ENCODE measurements at places on chromosomes 6 and 20.

GRCh38 chr6:159151266-159151855, 17.8 kb upstream of the FNDC1 start:
- no peak for DNase-seq

DNA sequence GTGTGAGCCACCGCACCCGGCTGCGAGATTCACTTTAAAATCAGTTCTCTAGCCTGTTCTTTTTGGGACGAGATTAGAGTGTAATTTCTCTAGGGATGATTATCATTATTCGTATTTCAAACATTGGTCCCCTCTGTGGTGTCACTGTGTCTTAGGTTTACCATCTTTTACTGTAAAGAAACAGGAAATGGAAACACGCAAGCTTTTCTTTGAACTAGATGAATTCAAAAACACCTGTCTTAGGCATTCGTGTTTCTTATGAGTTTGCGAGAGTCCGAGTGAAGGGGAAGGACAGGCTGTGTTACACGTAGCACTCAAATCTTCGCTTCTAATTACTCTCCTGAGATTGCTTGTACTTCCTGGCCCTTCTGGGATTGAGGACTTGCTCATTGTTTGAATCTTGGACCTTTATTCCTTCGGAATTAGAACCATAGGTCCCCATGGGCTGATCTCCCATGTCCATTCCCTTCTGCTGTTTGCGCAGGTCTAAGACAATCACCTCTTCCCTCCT, 61.6 kb downstream of the PHACTR2 start:
- DNase-seq = no peak

GRCh38 chr6:48031711-48032110, 79.3 kb downstream of the PTCHD4 start:
- DNase-seq = no peak

DNA sequence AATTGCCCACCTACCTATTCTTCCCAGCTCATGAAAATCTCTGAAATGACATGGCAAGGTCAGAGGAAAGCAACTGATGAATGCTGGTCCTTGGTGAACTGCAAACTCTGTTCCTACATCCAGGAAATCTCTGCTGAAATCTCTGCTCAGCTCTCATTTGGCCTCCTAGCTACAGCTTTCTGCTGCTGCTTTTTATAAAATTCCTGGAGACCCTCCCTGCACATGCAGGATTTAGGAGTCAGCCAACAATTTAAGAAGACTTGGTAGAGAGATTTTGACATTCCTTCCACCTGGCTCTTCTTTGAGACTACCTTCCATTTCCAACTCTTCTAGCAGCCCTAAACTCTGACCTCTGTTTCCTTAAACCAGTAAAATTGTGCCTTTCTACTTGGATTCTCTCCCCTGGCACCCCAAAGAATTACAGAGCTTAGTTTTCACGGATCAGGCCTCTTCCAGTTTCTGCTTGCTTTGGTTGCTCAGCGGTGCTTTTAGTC, 55.5 kb downstream of the PDE7B start:
- no peak for DNase-seq

DNA sequence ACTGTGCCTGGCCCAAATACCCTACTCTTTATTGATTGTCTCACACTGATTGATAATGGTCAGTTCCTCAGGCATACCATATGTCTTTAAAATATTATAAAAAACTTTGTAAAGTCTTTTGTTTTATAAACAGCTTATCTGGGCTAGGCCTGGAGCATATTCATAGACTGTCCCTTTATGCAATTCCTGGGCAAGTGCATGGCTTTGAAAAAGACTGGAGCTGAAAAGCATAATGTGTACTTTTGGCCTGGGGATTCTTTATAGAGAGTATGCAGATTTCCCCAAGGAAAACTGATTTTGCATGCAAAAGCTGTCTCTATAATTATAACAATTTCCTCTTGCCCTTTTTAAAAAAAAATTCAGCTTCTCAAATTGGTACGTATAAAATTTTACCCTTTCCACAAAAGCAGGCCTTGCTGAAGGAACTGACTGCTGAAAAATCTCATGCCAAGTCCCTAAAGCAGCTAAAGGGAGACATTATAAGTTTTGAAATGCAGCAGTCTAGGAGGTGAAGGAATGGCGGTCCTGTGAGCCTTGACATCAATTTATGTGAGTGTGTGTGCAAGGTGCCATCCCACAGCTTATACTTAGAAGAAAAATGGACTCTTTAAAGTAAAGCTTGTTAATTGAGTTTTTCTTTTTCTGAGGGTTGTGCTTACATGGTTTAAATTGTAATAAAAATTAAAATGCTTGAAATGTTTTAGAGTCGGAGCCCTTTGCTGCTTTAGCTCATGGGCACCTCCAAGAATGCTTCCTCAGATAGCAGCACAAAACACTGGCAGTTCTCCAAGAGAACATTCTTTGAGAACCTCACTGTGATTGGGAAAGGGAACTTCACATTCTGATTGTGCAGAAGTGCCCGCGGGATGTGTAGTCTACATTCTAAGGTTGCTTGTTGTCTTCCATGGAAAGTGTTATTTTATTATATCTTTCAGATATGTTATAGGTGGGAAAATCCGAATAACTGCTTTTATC, 43.9 kb downstream of the PLCB4 start:
- no peak for DNase-seq

DNA sequence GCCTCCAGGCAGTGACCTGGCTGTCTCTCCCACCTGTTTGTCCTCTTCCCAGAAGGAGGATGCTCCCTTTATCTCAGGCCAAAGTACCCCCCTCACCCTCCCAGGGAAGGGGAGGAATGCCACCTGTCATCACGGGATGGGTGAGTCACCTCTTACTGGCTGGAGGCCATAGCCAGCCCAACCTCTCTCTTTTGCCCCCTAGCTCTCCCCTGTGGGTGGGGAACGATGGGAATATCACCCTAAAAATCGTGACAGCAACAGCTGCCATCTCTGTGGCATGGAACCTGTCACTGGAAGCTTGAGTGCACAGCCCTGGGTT, 137.5 kb upstream of the PTPN1 start:
- no peak for DNase-seq

DNA sequence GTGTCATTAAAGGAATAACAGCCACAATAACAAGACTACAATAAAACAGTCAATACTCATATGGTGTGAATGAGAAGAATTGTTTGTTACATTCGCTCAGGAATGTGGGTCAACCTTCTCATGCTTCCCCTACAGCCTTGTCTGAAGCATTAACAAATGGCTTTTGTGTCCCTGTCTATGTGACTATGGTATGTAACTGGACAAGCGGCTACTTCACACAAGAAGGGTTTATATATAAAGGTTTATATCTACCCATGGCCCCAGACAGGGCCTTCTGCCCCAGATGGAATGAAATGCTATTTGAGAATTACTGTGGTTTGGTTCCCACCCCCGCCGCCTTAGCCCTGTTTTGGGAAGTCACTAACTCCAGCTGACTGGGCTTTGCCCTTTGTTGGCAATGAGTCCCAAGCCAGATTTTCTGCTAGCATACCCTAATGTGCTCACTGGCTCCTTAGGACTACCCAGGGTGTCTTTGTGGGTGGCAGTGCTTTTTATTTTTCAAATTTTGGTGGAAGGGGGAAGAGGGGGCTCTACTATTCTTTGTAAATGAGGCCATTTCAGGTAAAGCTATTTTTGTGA, 39.4 kb downstream of the TFAP2A start:
- no peak for DNase-seq

GRCh38 chr6:100099189-100100074, 105.4 kb upstream of the MCHR2 start:
- DNase-seq = no peak

GRCh38 chr6:34108176-34108575, 37.7 kb downstream of the GRM4 start:
- DNase-seq = no peak

DNA sequence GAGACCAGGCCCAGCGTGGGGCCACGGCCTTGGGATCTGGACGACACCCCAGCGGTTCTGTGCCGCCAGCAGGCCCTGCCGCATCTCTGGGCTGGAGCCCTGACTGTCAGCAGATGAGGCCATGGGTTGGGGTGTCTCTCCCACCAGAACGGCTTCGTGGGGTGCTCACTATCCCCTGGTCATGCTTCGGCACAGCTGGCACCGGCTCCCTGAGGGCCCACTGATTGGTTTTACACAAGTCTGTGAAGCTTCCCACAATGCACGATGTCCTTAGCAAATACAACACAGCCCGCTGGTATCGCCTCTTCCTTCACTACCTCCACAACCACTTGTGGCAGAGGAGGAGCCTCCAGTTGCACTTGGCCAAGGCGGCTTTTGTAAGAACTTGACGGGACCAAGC, 94.3 kb downstream of the THBS2 start:
- DNase-seq = no peak

DNA sequence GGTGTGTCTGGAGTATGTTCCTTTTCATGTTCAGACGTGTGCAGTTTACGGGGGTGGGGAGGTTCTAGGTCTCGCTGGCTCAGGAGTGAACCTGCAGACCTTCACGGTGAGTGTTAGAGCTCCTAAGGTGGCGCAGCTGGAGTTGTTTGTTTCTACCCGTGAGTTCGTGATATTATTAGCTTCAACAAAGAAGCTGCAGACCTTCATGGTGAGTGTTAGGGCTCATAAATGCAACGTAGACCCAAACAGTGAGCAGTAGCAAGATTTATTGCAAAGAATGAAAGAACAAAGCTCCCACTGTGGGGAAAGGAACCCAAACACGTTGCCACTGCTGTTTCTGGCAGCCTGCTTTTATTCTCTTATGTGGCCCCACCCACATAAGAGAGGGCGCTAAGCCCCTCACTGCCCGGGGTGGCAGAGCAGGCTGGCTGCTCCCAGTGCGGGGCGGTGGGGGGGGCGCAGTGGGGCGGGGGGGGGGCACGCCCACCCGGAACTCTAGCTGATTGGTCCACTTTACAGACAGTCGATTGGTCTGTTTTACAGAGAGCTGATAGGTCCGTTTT, 41.3 kb upstream of the GMPR start:
- no peak for DNase-seq

DNA sequence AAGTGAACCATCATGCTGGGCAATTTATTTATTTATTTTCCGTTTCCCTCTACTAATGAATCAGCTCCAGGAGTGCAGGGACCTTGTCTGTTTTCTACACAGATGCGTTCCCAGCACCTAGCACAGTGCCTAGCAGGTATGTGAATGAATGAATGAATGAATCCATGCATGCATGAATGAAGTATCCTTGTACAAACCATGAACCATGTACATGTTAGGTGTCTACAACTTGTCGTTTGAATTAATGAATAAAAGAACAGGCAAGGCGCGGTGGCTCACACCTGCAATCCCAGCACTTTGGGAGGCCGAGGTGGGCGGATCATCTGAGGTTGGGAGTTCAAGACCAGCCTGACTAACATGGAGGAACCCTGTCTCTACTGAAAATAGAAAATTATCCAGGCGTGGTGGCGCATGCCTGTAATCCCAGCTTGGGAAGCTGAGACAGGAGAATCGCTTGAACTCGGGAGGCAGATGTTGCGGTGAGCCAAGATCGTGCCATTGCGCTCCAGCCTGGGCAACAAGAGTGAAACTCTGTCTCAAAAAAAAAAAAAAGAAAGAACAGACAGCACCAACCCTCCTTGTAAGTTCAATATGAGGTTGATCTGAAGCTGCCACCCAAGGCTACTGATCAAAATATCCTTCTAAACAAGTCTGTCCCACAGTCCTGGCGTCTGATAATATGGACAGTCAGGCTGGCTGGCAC, 27.3 kb upstream of the SLC9A8 start:
- no peak for DNase-seq

DNA sequence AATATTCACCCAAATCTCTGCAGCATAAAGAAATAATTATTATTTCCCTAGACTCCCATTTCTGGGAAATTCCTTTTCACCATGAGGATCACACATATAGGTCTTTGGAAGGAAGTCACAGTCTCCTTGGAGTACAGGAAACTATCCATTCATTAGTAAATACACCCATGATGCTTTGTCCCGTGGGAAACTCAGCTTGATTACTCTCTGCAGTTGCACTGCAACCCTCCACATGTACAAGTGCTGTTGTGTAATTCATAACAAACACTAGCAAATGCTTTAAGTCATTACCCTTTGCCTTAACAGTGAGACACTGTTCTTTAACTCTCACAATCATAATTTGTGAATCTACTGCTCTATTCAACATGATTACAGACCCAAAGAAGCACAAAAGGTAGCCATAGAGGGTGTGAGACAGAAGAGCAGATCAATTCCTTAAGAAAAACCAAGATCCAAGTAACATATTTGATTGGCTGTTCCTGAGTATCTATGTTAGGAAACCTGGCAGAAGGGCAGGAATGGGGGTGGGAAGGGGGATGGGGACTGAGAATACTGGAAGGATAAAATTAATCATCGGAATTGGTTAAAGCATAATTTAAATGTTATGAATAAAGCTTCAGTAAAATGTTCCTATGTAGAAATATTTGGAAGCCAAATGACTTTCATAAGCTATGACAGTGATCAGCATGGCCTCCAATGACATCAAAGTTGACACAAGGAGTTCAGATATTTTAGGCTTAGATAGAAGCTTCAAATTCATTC, 268.0 kb downstream of the HACE1 start:
- DNase-seq = no peak

DNA sequence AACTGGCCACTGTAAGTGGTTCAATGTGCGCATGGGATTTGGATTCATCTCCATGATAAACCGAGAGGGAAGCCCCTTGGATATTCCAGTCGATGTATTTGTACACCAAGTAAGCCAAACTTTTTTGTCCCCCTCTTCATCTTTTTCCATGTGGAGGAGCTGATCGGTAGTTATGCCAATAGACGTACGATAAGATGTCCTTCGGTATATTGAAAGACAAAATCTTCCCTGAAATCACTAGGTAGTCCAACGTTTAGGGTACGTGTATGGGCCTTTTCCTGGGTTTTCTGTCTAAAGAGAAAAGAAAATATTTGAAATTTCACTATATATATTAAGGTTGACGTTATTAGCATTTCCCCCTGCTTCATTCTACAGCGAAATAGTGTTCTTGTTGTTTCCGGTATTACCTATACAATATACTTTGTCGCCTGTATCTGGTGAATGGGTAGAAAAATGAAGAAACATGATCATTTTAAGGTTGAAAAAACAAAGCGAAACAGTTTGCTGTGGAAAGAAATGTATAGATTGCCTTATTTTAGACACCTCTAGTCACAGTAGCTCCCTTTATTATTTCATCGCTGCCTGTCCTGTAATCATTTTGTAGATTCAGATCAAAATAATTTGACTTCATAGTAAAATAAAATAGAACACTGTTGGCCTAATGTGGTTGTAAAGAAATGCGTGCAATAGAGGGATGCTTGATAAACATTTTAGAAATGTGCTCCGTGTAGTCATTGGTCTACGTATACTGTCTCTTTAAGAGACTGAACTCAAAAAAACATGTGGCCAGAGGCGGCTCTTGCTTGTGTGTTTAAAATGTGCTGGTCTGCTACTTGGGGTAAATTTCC, 1.5 kb downstream of the LIN28B start:
- no peak for DNase-seq

DNA sequence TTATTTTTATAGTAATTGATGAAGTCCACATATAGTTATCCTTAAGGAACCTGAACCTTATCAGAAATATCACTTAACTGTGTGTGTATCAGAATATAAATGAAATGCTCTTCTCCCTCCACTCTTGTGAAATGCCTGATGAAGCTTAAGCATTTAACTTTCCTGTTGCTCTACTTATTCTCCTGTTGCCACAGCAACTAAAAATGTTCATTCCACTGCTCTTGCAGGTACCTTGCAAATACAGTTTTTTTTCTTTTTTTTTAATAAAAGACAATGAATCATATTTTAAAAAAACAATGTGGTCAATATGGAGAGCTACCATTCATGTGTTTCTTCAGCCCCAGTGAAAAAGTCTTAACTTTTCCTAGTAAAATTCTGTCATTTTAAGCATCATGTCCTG, 210.3 kb downstream of the RFPL4B start:
- DNase-seq = no peak

GRCh38 chr20:60558486-60558885, 600.3 kb downstream of the CDH26 start:
- DNase-seq = no peak

Measured in GM12892 (cell line).